HTR-8/SVneo (cell line): ENCODE measurements at places on chromosomes 12 and 14.

- DNase-seq, result no peak
Measured at GRCh38 chr12:129911428-129912049, 7.7 kb upstream of the TMEM132D start.

DNA sequence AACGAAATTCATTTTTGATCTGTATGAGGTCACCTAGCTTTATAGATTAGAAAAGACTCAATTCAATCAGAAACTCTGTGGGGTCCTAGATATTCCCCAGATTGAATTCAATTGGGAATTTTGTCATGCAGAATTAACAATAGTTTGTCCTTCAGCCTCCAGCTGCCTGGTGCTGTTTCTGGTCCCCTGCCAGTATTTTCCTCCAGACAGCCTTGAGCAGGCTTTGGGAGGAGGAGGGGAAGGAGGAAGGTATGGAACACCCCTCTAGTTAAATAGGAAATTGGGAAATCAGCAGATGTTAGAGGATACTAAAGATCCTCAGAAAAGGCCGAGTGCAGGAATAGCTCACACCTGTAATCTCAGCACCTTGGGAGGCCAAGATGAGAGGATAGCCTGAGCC, 10.6 kb downstream of the GRIP1 start:
- no peak for DNase-seq

- no peak for DNase-seq
Measured at GRCh38 chr12:67457136-67457535, 188.0 kb downstream of the CAND1 start.

DNA sequence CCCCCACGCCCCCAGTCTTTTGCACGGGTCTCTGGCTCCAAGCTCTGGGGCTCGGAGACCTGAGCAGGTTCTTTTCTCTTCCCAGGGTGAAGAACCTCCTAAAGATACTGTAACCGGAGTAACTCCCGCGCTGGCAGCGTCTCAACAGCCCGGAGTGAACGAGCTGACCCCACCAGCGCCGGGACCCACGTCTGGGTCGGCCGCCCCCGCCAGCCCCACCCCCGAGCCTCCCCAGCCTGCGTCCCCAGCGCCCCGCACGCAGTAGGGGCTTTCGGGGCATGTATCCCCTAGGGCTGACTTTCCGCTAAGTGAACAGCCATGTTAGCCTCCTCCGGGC, 858 bp downstream of the SLC35F4 start:
- DNase-seq, result no peak

DNA sequence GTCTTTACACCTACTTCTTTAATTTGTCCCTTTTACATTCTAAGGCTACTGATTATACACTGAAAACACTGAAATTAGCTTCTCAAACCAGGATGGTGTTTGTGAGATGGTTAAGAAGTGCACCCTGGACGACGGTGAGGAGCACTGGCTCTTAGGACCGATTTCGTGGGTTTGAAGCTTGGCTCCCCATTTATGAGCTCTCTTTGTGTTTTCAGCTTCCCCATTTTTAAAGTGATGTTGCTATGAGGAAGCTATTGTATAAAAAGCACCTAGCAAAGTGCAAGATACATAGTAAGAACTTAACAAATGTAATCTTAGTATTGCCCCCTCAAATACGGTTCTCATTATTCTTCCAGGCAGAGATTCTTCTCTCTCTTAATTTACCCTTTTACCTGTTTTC, 4.7 kb downstream of the NFYB start:
- DNase-seq, result no peak

DNA sequence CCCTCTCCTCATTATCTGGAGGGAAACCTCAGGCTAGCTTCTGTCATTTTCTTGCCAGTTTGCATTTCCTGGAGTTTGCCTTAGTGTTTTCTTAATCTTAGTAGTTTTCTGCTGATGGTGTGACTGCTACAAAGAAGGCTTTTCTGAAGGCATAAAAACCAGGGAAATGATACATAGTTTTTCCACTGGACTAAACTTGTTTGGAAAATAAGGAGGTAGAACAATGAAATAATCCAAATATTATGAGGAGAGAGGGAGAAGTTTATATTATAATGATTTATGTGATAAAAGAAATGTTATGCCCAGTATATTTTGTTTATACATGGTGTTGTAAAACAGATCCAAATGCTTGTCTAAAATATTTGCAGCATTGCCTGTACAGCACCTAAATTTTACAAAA, 22.2 kb downstream of the DAAM1 start:
- no peak for DNase-seq

GRCh38 chr14:59356767-59357166, 108.4 kb downstream of the GPR135 start:
- no peak for DNase-seq

- no peak for DNase-seq
Measured at GRCh38 chr12:112564160-112564784, 145.5 kb downstream of the PTPN11 start.

DNA sequence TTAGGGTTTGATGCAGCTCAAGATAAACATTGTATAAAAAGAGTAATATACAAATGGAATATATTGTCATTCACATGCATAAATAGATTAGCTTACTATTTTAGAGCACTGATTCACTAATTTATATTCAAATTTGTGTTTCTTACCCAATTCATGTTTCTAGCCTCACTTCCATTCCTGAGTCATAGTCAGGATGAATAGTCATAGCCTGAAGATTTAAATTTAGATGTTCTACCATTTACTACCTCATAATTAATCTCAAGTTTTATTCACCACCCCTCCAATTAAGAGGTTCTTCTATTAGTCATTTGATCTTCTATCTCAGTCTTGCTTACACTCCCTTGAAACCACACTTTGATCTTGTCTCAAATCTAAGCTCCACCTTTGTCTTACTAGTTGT, 38.7 kb downstream of the ANO4 start:
- DNase-seq, result no peak

GRCh38 chr12:52258335-52258901, 16.0 kb upstream of the KRT86 start:
- DNase-seq, result no peak

GRCh38 chr12:129871991-129872972, 31.5 kb downstream of the TMEM132D start:
- DNase-seq, result no peak

- no peak for DNase-seq
Measured at GRCh38 chr14:94679106-94679810, 67.1 kb downstream of the SERPINA3 start.

GRCh38 chr12:68998041-68998440, 65.1 kb upstream of the CPM start:
- no peak for DNase-seq

DNA sequence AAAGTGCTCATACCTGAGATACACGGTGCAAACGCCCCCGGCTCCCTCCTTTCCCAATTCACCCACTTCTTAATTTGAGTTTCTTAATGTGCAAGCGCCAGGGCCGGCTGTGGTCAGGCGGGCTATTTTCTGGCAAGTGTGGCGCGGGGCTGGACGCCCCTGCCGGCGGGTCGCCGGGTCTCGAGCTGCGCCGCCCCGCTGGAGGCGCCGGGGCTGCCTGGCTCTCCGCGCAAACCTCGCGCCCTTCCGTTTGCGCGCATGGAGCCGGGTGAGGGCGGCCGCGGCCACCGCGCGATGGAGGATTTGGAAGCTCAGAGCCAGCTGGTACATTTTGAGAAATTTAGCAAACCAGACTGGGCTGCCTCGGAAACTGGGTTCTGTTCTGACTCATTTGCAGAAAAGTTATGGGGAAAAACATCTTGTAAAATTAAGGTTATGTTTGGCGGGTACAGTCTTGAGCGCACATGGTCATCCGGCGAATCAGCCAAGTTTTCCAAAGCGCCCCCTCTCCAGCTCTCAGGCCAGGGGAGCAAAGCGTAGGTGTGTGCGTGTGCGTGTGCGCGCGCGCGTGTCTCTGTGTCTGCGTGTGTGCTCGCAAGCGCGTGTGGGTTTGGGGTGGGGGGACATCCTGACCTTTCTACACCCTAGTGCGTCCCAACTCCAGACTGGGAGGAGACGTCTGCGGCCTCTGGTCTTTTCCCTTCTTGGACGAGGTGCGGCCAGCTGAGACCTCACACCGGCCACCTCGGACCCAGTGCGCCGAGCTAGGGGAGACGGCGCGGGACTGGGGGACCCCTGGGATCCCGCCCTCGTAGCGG, 6.5 kb upstream of the OTX2 start:
- no peak for DNase-seq

DNA sequence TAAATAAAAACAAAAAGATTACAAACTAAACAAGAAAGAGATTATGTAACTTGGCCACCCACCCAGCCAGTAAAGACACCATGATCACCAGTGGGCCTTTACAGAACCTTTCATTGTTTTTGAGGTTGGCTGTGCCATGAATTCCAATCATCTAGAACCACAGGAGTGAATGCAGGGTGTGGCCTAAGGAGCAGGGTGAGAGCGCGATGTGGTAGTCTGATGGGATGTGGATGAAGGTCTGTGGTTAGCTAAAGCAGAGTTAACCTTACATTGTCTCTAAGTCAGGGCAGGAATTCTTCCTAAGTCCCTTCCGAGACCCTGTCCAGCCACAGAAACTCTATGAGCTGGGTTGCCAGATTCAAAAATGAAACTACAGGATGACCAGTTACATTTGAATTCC, 54.0 kb upstream of the CDKN3 start:
- DNase-seq, result no peak

DNA sequence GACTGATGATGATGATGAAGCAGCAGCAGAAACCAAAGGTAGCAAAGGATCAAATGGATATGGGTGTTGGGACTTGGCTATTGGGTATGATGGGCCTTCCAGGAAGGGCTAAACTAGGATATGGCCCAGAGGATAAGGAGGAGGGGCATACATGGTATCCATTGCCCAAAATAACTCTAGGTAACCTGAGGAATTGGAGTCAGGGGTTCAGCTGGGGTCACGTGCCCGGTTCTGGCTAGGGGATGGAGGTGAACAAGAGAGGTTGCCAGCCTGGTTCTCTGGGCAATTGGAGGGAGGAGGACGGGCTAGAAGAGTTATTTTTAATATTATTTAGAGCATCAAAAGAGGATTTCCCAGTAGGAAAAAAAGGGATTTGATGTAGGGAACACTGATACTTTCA, 2.7 kb upstream of the ANKRD52 start:
- no peak for DNase-seq

DNA sequence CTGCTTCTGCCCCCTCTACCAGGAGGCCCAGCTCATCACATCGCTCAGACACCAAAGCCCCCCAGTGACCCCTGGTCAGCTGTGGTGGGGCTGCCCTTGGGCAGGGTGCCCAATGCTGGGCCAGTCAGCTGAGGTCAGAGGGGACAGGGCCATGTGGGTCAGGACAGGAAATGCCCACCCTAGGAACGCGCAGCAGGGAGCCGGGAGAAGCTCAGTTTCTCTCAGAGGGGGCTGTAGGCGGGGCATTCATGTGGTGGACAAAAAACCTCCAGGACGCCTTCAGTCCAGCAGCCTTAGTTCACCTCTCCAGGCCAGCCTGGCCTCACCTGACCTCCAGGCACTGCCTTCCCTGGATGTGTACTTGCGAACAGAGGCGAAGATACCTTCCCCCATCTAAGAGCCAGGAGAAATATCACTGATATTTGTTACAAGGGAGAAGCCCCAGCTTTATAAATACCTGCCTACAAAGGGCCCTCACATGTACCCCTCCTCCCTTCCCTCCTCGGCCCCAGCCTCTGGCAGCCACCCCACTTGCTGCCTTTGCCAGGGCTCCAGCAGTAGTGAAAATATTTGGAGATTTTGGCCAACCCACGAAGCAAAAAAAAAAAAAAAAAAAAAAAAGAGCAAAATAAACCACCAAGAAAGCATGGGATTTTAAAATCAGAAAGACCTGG, 41.9 kb upstream of the PLEKHG6 start:
- no peak for DNase-seq

GRCh38 chr14:33484264-33484663, 466.6 kb downstream of the EGLN3 start:
- DNase-seq, result no peak

DNA sequence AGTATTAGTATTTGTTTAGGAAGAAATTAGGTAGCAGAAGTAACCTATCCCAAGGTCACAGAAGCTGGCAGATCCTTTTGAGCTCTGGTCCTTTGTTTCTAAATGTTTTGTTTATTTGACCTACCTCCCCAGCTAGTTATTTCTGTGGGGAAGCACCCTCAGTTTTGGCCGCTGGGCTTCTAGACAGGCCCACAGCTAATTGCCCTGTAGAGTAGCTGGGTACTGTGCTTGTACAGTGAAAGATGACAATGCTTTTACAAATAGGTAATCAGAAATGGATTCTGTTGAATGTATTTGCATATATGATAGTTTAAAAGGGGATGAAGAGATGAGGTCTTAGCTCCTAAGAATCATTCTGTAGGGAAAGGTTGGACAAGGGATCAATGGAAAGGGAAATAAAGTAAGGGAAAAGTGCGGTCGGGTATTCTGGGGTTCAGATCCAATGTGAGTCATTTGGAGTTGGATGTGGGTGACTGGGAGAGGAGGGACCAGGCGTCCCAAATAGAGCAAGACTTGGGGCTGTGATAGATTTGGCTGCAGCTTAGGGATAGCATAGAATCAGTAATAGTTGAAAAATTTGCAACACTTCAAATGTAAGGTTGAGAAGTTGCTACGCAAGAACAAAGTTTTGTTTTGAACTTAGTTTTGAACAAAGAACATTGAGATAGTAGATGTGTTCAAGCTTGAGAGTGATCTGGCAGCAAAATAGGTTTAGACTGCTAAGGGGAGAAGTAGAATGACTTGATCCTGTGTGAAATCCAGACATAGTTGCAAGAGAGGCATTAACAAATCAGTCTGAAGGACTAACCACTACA, 3.6 kb downstream of the NUDT4 start:
- DNase-seq, result no peak
